ENCODE measurements at places on chromosomes 3 and 15.

DNA sequence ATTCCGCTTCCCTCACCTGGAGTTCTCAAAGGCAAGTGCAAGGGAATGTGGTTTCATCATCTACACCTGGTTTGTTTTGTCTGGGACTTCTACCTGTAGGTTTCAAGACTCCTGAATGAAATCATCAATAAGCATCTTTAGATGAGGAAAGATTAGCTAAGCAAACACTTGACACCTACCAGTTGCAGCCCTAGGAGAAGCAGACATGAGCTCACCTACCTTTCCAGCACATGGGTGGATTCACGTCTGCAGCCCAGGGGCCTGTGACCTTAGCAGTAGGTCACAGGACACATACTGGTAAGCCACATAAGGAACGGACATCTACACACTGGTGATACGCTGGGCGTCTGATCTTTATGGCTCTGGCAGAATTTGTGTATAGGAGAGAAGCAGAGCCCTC is 26.7 kb downstream of the SLCO2A1 start:
- no peak for DNase-seq

DNA sequence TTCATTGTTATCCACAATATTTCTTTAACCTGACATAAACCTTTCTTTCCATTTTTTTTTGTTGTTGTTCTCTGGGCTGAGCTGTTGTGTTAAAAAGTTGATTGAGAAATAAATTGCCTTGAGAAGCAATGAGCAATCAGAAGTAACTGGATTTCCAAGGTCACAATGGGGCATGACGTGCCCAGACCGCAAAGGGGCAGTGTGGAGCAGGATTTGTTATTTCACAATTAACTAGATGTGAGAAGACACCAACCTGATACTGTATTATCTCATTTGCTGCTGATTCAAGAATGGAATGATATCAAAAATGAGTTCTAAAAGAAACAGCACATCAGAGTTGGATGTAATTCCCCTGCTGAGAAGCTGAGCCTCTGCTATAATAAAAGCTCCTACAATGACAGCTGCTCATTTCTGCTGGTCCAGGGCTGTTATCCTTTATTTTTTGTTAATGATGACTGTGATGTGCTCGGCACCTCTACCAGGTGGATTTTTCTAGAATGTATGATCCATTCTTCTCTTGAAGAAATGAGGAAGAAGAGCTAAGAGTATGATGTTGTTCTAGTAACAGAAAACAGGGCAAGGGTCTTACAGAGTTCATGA is 28.1 kb downstream of the CPNE4 start:
- DNase-seq: no peak

DNA sequence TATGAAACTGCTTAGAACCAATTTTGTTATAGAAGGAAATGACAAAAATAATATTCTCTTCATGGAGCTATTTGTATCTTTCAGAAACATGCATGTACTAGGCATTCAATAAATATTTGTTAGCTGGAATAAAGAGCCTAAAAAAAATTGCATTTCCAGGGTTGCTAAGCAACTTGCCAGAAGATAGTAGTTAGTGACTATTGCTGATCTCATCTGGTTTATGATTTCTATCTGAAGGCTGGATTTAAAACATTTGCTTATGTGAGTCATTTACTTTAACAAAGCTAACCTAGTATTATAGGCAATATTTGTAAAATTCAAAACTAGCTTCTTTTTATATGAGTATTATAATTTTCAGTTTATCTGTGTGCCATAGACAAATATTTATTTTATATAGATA is 78.3 kb downstream of the NAALADL2 start:
- DNase-seq: no peak

DNA sequence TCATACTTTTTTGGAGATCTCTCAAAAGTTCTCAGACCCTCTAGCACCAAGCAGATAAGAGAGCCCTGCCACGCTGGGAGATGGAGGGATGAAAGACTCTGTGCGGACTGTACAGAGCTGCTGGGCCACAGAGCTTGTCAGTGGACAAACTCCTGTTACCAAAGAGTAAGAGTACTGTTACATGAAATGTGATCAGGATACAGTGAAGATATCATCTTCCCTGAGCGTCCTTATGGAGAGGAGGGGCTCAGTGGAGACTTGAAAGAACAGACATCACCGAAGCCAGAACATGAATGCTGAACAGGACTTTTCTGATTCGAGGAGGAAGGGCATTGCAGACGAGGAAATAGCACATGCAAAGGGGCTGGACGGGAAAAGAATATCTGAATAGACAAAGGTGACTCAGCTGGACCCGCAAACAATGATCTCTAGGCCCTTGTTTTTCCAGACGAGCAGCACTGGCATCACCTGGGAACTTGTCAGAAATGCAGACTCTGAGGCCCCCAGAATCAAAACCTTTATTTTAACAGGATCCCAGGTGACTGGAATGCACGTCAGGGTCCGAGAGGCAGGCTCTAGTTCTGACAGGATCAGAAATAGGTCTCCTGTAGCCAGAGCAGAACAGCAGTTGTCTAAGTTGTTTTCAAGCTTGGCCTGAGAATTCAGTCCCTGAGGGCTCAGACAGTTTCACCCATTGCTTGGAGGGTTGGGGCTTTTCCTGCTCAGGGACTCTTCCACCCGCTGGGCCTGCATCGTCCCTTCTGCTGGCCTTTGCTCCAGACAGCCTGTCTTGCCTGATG is 277.9 kb downstream of the RPLP1 start:
- no peak for DNase-seq

DNA sequence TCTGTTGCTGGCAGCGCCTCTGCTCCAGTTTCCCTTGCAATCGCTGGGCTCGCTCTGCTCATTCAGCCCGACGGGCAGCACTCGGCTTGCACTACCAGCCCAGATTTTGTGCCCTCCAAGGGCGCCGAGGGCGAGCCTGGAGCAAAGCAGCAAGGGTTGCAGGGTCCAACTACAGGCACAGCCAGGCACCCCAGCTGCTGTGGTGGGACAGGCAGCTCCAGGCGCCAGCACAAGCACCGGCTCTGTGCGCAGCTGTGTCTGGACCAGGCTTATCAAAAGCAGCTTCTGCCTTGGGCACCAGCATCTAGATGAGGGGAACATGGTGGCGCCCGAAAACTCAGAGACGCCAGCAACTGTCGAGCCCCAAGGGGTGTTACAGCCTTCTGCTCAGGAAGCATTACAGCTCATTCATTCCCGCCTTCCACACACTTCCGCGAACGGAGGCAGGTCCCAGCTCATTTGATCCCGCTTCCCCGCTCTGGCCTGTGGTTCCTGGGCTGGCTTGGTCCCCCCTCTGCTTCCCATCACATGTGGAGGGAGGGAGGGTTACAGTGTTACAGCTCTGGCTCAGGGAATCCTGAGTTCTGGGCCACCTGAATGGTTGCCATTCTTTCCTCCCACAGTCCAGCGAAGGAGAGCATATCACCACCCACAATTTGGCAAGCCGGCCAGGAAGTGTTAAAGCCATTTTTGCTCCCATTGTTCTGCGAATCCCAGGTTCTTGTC is 409.9 kb upstream of the ALCAM start:
- no peak for DNase-seq

- peak; percentile 44 for DNase-seq
These were observed 122.0 kb upstream of the MELTF start for GRCh38 chr3:197151580-197151979.

DNA sequence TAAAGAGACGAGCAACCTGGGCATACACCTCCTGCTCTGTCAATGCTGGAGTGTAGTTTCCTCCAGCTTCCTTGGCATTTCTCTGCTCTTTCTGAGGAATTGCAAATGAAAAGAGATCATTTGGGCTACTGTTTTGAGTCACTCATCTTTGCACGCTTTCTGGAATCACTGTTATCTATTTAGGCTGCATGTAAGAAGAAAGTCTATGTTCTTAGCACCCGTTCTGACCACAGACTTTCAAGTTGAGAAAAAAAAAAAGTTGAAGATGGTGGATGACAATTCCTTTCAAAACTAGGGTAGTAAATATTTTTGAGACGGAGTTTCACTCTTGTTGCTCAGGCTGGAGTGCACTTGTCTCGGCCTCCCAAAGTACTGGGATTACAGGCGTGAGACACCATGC is 41.3 kb downstream of the SIN3A start:
- no peak for DNase-seq

GRCh38 chr3:31240466-31240865 is 292.3 kb upstream of the STT3B start:
- DNase-seq: no peak

GRCh38 chr3:12663401-12663935 is 449 bp downstream of the RAF1 start:
- DNase-seq: no peak

GRCh38 chr3:87260270-87260669 is 16.1 kb downstream of the POU1F1 start:
- DNase-seq: no peak

DNA sequence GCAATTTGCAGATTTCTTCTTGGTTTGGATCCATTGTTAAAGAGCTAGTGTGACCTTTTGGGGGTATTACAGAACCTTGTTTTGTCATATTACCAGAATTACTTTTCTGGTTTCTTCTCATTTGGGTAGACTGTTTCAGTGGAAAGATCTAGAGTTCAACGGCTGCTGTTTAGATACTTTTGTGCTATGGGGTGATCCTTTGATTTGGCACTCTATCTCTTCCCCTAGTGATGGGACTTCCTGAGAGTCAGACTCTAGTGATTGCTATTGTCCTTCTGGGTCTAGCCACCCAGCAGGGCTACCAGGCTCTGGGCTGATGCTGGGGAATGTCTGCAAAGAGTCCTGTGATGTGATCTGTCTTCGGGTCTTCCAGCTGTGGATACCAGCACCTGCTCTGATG is 46.3 kb upstream of the GADL1 start:
- DNase-seq: no peak

Data from ureter (tissue), 1 donor.